ENCODE measurements at places on chromosomes 3 and 15.

GRCh38 chr3:23611737-23612295 is 193.9 kb upstream of the UBE2E1 start:
- DNase-seq, result peak; percentile 78

GRCh38 chr3:10017636-10018292 is 8.5 kb upstream of the FANCD2 start:
- no peak for DNase-seq

GRCh38 chr3:111173328-111173900 is 101.8 kb downstream of the NECTIN3 start:
- no peak for DNase-seq

GRCh38 chr15:64236156-64236894 is 73.5 kb upstream of the PPIB start:
- no peak for DNase-seq

DNA sequence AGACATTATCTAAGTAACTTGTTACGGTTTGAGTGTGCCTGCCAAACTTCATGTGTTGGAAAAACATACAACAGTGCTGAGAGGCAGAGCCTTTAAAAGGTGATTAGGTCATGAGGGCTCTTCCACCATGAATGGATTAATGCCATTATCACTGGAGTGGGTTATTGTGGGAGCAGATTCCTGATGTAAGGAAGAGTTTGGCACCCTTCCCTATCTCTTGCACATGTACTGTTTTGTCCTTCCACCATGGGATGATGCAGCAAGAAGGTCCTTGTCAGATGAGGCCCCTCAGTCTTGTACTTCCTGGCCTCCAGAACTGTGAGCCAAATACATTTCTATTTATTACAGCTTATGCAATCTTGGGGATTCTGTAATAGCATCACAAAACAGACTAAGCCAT is 413.9 kb downstream of the EPHA3 start:
- DNase-seq, result no peak

- DNase-seq, result no peak
Measured at GRCh38 chr3:172061724-172062184, 22.4 kb downstream of the FNDC3B start.

GRCh38 chr15:55255714-55256113 is 33.9 kb downstream of the RAB27A start:
- DNase-seq, result no peak

- no peak for DNase-seq
Measured at GRCh38 chr15:65863106-65863505, 6.2 kb upstream of the RAB11A start.

DNA sequence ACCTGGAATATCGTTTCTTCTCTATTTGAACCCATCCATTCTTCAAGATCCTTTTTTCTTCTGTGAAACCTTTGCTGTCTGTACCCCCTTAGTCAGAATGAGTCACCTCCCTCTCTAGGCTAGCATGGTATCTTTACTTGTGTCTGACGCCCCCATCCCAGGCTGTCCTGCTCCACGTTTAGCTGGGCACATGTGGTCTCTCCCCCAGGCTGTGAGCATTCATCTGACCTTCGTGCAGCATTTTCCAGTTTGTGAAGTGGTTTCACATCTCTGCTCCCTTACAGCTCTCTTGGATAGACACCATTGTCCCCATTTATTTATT is 14.3 kb upstream of the TLE3 start:
- DNase-seq, result no peak

- no peak for DNase-seq
Measured at GRCh38 chr3:98433764-98434163, 29.2 kb upstream of the OR5K1 start.

DNA sequence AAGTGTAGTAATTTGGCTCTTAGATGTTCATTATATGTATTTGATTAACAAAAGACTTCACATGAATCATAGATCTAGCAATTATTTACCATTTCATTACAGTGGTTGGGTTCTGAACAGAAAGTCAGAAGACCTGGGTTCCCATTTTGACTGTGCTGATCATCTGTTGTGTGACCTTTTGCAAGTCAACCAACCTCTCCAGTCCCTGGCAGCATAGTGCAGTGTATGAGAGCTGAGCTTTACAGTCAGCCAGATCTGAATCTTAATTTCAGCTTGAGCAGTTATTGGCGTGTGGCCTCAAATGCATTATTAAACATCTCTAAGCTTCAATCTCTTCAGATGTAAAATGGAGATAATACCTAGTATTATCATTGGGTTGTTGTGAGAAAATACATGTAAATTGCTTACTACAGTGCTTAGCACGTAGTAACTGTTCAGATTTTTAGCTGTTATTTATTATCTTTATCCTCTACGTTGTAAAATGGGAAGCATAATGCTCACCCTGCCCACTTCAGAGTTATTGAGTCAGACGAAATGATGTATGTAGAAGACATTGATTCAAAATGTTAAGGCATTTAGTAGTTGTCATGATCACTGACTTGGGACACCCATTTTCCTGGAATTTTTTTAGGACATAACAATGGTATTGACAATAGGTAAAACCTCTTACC is 104.0 kb downstream of the KLHL25 start:
- no peak for DNase-seq

- DNase-seq, result no peak
Measured at GRCh38 chr15:57160823-57161560, 215.3 kb upstream of the CGNL1 start.

- DNase-seq, result no peak
Measured at GRCh38 chr15:79641841-79642240, 209.7 kb downstream of the MINAR1 start.

- no peak for DNase-seq
Measured at GRCh38 chr15:28006116-28006905, 92.8 kb downstream of the OCA2 start.

DNA sequence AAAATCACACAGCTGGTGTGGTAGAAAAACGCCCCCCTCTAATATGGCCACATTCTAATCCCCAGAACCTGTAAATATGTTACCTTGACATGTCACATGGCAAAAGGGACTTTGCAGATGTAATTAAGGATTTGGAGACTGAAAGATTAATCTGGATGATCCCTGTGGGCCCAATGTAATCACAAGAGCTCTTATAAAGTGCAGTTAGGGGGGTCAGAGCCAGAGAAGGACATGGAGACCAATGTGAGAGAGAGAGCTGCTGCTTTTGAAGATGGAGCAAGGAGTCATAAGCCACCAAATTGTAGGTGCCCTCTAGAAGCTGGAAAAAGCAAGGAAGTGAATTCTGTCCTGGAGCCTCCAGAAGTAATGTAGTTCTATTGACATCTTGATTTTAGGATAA is 152.6 kb downstream of the PEX5L start:
- DNase-seq, result no peak

GRCh38 chr3:82558081-82558480 is 796.6 kb upstream of the GBE1 start:
- DNase-seq, result no peak

DNA sequence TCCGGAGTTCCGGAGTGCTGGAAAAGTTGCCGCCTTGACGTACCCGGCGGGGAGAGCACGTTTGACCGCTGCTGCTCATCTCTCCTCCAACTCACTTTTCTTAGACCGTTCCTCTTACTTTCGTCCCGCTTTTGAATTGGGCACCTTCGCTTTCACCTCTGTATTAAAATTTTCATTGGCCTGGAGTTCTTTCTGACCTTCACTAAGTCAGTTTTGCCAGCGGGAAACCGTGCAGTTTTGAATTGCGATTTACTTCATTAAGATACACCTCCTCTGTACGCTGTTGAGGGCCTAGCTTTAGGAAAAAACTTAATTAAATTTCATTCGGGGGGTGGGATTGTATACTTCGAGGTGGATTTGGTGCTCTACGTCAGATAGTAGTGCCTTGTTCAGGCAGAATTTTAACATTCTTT is 1.3 kb downstream of the GMPS start:
- no peak for DNase-seq
